Glutamatergic neuron (in vitro differentiated cells): ENCODE measurements at places on chromosomes 6 and 20. TPM values are rescaled to one million over a fixed set of nuclear protein-coding genes. Genes with fewer than 3 reads are reported as not detected.

The INSM1 gene
- total RNA-seq, result 332 TPM

The PEX7 gene
- total RNA-seq, result 4.1 TPM

The PARD6B gene
- total RNA-seq, result 4.0 TPM

The AGER gene
- total RNA-seq, result 13.2 TPM
